ENCODE measurements at places on chromosomes 7 and 10.

- DNase-seq, result no peak
Measured at GRCh38 chr7:25392588-25393338, 164.5 kb upstream of the NPVF start.

GRCh38 chr10:60414877-60415585, 25.4 kb upstream of the ANK3 start:
- DNase-seq, result no peak

GRCh38 chr7:33273356-33273755, 144.0 kb downstream of the BBS9 start:
- DNase-seq, result no peak

DNA sequence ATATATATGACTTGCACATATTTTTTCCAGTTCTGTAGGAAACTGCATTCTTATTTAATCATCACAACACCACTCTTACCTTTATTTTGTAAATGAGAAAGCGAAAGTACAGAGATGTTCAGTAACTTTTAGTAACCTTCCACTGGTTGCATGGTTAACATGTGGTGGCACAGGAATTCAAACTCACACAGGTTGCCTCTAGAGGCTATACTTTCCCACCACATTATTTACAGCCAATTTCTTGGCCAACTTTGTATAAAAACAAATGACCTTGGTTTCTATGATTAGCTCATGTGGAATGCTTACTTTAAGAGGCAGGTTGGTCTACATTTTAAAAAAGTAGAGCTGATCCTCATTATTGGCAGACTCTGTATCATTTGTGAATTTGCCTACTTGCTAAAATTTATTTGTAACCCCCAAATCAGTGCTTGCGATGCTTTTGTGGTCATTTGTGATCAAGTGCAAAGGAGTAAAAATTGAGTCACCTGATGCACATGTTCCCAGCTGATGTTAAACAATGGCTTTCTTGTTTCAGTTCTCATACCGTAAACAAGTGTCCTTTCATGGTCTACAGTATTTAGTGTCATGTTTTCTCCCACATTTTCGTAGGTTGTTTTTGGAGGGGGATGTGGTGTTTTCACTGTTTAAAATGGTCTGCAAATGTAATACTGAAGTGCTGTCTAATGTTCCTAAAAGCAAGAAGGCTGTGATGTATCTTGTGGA, 14.8 kb downstream of the BBS9 start:
- DNase-seq, result no peak

- DNase-seq, result no peak
Measured at GRCh38 chr10:4234661-4235060, 449.7 kb upstream of the KLF6 start.

DNA sequence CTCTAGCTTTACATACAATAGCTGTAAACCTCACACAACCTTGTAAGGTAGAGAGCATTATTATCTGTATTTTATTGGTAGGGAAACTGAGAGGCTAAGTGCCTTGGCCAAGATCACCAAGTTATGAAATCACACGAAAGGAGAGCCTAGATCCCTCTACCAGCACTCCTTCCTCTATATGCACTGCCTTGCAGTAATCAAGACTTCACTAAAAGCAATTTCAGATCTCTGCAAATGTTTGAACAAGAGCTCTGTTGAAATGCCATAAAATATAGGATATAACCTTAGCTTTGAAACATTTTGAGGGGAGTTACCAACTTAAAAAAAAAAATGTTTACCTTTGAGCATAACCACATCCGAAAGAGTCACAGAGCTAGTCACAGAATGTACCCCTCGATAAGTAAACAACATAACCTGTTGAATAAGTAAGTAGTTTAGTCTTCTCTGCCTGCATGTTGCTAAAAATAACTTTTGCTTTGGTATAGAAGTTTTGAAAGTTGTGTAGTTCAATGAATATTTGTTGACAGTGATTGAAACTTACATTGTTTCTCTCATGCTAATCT, 709.4 kb downstream of the AUTS2 start:
- no peak for DNase-seq

GRCh38 chr10:106859892-106860652, 304.4 kb downstream of the SORCS1 start:
- no peak for DNase-seq

GRCh38 chr10:3350617-3351258, 178.2 kb upstream of the PITRM1 start:
- DNase-seq, result no peak

- DNase-seq, result peak; percentile 6
Measured at GRCh38 chr7:75565132-75565837, 73.2 kb downstream of the SPDYE5 start.

- no peak for DNase-seq
Measured at GRCh38 chr7:7157177-7157886, 25.0 kb upstream of the C1GALT1 start.

DNA sequence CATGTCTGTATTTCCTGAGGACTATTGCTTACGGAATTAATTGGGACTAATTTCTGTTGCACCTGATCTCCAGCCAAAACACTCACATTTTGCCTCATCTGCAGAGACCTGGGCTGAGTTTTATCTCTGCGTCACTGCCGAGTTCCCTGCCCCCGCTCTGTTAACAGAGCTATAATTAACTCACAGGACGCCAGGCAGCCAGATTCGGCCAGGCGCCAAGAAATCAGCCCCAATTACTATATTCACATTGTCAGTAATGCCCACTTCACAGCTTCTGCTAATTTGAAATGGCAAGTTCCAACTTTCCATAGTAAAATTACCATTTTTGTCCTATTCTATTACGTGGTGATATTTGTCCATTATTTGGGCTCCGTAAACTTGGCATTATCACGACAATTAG, 130.5 kb downstream of the CUX1 start:
- no peak for DNase-seq

GRCh38 chr10:48389846-48390557, 83.5 kb downstream of the MAPK8 start:
- no peak for DNase-seq

DNA sequence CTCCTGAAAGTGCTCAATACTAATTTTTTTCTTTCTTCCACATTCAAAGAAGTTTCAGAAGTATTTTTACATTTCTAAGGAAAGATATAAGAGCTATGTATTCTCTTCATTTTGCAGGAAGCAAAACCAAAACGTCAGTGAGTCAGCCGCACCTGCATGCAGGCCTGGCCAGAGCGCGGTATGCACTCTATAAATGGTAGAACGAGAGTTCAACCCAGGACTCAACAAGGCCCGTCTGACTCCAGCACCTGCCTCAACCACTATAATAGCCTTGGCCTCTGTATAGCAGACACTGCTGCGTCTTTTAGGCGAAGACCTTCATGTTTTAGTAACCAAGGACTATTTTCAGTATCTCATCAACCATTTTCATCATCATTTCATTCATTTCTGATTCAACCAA, 113.2 kb downstream of the KMT2E start:
- no peak for DNase-seq

- peak; percentile 13 for DNase-seq
Measured at GRCh38 chr7:95104739-95105138, 197.3 kb downstream of the PPP1R9A start.

- DNase-seq, result no peak
Measured at GRCh38 chr10:25532213-25532612, 357.4 kb downstream of the GPR158 start.

DNA sequence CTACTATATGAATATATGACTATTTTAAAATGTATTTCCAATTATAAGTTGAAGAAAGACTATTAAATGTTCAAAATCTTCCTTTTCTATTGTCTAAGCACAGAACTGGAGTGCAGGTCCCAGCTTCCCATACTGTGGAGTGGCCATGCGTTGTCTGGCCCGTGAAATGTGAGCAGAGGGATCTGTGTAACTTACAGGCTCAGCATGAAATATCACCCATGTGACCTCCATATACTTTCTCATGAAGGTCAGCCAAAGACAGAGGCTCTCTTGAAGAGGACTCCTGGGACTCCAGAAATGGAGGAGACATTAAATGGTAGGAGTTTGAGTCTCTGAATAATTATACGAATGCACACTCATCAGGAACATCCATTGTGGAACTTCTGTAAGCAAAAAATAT, 92.4 kb upstream of the CAV2 start:
- no peak for DNase-seq

DNA sequence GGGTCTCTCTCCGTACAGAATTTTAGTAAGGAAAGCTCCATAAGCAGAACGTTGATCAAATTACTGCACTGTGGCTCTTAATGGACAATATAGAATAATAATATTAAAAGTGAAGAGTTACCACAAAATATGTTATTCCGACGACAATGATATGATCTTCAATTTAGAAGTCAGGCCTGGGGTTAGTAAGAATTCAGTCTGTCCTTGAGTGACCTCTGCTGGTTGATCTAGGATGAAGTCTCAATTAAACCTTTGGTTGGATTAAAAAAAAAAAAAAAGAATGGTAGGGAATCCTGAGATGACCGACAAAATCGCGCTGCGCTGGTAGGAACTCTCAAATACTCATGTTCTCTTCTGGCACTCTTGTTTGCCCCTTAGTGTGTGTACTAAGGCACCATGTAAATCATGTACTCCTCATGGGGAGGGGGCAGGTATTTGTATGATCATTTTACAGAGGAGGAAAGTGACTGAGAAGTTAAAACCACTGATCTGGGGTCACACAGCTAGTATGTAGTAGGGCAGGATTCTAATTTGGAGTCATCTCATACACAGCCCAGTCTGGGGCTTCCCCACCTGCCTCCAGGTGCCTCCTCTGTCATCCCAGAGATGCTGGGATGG, 161.3 kb upstream of the NPVF start:
- DNase-seq, result peak; percentile 20

GRCh38 chr10:36880898-36881297, 244.5 kb upstream of the ANKRD30A start:
- DNase-seq, result no peak

DNA sequence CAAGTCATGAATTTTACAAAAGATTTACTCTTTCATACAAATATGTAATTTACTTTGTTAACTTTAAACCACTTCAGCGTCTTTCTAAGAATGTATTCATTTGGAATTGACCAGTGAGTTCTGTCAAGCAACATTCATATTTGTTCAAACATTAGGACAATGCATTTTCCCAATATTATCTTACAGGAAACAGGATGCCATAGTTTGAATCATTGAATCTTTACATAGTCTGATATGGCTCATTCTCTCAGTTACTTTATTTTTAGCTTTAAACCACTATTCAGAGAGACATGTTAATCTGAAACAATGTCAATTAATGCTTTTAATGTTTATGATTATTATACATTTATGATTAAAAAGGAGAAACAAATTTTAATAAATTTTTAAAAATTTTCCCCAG, 21.1 kb upstream of the MEOX2 start:
- no peak for DNase-seq

GRCh38 chr10:77537720-77538373, 99.8 kb downstream of the KCNMA1 start:
- no peak for DNase-seq

All from hypothalamus (tissue), 51 donors.